Stimulated activated CD8-positive, alpha-beta memory T cell treated with anti-CD3 and anti-CD28 coated beads, Interleukin-7, amount 100 ng/mL, for 24 hours (primary cell): ENCODE measurements at places on chromosomes 3 and 15.

GRCh38 chr3:49869525-49870126 is at the start of gene CAMKV:
Gene CAMKV (minus strand): TSS chr3:49869906. CDS start chr3:49862388, 7,518 bp downstream.
- no peak for DNase-seq

DNA sequence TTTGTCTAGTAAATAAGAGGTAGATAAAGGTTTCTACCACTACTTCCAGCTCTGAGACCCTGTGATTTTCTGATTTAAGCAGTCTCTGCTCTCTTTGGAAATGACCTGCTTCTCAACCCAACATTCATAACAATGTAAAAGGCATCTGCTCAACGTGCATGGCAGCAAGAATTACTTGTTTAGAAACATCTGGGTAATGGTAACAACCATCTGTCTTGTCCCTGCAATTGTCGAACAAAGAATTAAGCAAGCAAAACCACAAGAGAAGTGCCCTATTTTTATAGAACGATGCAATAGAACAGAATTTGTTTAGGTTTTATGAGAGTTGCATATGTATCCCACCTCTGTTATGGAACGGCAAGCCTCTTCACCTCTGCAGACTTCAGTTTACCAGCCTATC is 7.1 kb upstream of the FSIP1 start:
- DNase-seq = no peak

GRCh38 chr15:71691081-71691457 is 119.3 kb upstream of the NR2E3 start:
- DNase-seq = no peak

DNA sequence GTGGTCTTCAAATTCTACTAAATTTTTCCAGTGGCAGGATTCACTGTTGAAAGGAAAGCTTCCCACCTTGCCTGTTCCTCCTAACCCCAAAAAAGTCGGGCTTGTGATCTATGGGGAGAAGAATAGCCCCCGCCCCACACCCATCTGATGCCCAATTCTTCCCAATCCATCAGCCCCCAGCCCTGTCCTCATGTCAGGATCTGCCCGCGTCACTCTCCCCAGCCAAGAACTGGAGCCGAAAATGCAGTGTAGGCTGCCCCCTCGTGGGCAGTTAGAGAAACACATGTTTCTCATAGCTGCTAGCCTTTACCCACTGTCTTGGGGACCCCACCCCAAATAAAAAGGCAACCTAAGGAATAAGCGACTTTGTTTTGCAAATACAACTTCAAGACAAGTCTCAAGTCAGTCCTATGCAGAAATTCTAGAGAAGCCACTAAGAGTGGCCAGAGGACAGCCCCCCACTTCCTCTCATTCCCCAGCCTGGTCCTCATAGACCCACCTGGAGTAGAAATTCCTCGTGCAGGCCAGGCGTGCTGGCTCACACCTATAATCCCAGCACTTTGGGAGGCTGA is 13.0 kb upstream of the CSK start:
- DNase-seq = no peak

- DNase-seq = no peak
Measured at GRCh38 chr3:149603126-149604074, 54.4 kb downstream of the WWTR1 start.

DNA sequence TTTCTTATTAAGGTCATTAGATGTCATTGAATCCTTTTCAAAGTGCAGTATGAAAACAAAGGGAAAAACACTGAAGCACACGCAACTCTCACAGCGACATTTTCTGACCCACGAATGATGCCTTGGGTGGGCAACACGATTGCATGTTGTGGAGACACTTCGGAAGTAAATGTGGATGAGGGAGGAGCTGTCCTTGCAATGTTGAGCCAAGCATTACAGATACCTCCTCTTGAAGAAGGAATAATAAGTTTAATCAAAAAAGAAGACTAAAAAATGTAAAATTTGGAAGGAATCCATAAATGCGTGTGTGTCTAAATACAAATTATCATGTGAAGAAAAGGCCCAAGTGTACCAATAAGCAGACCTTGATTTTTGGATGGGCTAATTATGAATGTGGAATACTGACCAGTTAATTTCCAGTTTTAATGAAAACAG is 16.9 kb downstream of the THBS1 start:
- DNase-seq = no peak

- no peak for DNase-seq
Measured at GRCh38 chr3:159187232-159187631, 385.4 kb downstream of the MFSD1 start.

- DNase-seq = no peak
Measured at GRCh38 chr3:48503401-48504050, 448 bp downstream of the SHISA5 start.

DNA sequence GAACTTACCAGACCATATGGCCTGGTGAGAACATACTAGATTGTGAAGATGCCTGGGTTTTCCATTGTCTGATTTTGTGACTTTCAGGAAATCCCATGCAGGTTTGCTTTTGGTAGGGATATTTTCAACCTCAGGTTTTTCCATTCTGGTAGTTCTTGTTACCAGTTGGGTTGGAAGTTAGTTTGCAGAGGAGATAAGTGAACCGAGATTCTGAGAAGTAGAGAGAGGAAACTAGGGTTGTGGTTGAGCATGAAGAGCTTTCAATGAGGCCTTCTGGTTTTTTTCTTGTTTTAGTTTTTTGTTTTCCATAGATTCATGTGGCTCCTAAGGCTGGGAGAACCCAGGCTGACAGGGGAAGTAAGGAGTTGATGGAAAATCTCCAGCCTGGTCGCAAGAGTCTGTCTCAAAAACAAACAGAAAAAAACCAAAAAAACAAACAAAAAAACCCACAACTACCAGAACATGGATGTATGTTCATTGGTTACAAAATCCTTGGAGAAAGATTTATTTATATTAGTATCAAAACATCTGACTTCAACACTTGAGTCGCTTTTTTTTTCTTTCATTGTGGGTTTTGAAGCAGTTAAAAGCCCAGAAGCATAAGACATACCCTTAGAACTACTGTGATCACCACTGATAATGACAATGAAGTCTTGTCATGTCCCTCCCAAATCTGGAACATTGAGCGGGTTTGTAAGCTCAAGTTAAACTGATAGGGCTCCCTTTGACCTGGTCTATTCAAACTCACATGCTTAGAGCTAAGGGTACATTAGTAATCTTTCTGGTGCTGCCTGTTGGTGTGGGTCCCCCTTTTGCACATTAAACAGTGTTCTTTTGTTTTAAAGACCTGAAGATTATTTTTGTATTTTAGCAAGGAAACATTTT is 3.2 kb downstream of the GPR171 start:
- DNase-seq = no peak

DNA sequence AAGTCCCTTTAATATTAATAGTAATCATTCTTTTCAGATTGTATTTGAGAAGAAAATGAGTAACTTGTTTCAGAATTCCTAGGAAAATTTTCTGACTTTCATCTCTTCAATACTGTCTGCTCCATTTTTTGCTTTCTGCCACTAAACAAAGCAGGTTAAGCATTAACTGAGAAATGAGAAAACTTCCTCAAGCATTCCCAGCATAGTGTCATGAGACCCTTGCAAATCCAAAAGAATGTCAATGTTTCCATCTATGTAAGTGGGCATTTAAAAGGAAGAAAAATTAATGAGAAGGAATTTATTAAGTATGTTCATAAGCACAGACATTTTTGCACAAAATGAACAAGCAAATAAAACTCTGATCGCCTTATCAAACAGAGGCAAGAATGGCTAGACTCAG is 148.0 kb upstream of the STRIT1 start:
- no peak for DNase-seq

- no peak for DNase-seq
Measured at GRCh38 chr3:27079427-27080257, 289.5 kb downstream of the NEK10 start.

- DNase-seq = no peak
Measured at GRCh38 chr3:194095464-194095863, 40.5 kb upstream of the HES1 start.

DNA sequence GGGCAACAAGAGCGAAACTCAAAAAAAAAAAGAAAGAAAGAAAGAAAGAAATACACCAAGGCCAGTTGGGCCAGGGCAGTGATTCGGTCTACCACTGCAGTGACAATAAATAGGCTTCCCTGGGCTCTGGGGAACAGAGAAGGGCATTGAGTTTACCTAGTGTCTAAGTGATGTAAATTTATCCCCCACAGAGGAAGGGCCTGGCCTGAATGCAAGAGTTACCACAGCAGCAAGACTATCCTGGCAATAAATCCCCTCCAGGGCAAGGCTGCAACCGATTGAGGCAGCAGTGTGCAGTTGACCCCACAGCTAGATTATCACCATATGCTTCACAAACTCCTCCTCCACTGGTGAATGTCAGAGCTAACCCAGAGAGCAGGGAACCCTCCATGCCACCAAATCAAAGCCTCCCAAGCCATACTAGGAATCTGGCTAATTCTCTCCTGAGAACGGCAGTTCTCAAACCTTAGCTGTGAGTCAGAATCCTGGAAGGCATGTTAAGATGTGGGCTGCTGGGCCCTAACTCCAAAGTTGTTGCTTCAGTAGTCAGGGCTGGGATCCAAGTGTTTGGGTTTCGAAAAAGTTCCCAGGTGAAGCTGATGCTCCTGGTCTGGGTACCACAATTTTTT is 64.3 kb upstream of the GATM start:
- no peak for DNase-seq

GRCh38 chr3:89402051-89402450 is 294.6 kb downstream of the EPHA3 start:
- DNase-seq = no peak

- no peak for DNase-seq
Measured at GRCh38 chr3:68018275-68018674, 363.9 kb upstream of the SUCLG2 start.

- no peak for DNase-seq
Measured at GRCh38 chr3:138842483-138843188, 7.9 kb upstream of the PIK3CB start.

DNA sequence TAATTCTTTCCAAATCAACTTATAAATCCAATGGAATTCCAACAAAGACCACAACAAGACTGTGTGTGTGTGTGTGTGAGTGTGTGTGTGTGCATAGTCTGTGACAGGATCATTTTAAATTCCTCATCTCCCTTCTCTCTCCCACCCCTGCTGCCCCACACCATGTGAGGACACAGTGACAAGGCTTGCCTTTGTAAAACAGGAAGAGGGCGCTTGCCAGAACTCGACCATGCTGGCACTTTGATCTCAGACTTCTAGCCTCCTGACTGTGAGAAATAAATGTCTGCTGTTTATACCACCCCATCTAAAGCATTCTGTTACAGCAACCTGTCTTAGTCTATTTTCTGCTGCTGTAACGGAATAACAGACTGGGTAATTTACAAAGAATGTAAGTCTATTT is 99.1 kb downstream of the NSMCE3 start:
- DNase-seq = no peak

- no peak for DNase-seq
Measured at GRCh38 chr3:108301695-108302404, 5.5 kb downstream of the HHLA2 start.

DNA sequence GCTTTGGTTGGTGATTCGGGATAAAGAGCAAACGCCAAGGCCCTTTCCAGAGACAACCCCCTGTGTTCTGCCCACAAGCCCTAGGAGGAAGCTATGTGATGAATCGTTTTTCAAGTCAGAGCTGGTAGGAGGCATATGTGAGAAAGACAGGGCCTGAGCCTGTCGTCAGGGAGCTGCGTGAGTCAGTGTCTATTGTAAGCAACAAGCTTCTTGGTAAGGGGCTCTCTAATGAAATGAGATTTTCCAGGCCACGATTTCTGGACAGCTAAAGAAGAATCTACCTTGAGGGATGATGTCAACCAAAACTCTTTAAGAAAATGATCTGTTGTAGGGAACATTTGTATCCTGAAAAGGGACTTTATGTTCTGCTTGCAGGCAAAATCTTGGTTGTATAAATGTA is 318.9 kb upstream of the IL12A start:
- DNase-seq = no peak

GRCh38 chr3:153144779-153145178 is 17.2 kb upstream of the RAP2B start:
- no peak for DNase-seq

DNA sequence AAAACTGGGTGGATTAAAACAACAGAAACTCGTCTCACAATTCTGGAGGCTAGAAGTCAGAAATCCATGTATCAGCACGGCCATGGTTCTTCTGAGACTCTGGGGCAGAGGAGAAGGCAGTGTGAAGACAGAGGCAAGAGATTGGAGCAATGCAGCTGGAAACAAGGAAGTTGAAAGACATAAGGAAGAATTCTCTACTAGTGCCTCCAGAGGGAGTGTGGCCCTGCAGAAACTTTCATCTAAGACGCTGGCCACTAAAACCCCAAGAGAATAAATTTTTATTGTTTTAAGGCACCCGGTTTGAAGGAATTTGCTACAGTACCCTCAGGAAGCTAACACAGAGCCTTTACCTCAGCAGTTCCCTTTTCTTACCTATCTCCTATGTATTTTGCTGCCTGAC is 1012.2 kb upstream of the CADM2 start:
- no peak for DNase-seq

DNA sequence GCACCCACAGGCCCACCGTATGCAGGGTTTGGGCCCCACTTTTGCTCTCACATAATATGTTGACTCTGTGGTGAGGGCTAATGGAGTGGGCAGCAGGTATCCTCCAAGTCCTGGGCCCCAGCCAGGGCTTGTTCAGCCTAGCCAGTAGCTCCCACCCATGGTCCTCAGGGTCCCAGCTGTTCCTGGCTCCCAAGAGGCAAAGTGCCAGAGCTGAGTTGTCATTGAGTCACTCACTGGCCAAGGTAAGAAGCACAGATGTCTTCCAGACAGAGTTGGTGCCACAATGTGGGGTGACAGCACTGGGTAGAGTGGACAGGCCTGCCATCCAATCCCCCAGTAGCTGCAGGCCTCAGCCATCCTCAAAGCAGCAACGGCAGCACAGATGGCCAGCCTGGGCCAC is 4.3 kb downstream of the SHF start:
- DNase-seq = no peak

DNA sequence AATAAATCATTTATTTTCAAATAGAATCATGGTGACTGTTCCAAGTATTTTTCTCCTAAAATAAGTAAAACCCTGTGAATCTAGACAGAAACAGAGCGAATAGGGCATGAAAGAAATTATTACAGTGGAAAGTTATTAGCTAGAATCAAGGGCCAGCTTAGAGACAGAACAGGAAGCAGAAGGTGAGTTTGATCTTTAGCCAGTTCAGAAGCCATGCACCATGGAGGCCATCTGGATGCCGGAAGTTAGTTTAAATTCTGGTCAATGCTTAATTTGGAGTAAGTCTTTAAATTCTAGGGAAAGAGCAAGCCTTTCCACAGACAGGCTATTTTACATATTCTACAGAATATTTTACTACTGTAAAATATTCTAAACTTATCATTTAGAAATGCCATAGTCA is 574.8 kb downstream of the CADM2 start:
- DNase-seq = no peak

- DNase-seq = no peak
Measured at GRCh38 chr3:152909180-152909883, 74.4 kb downstream of the P2RY1 start.

GRCh38 chr3:73029321-73029796 is 32.1 kb upstream of the EBLN2 start:
- DNase-seq = no peak
